ENCODE measurements at places on chromosomes 4 and X. TPM values are rescaled to one million over a fixed set of nuclear protein-coding genes. Genes with fewer than 3 reads are reported as not detected.

The CT45A5 gene
- not detected for total RNA-seq

The CCDC110 gene
- total RNA-seq: 1.3 TPM

The PHEX gene
- 2.5 TPM for total RNA-seq

The MSN gene
- total RNA-seq: 182 TPM

The YY2 gene
- 3.6 TPM for total RNA-seq

The KIAA1210 gene
- total RNA-seq: 0.15 TPM

The HTN1 gene
- not detected for total RNA-seq

The RPS6KA3 gene
- 37.0 TPM for total RNA-seq

- H3K27me3 ChIP-seq: no peaks in the 10 kb centered on the region
- no peaks in the 10 kb centered on the region for H3K36me3 ChIP-seq
- no peak overlapping the region for H3K27ac ChIP-seq
- H3K4me3 ChIP-seq: no peak overlapping the region
These were observed 233.3 kb downstream of the USP46 start for GRCh38 chr4:52425751-52426326.

- H3K4me3 ChIP-seq: no peak overlapping the region
- peaks cover 8% of the 10 kb centered on the region for H3K4me1 ChIP-seq
- no peaks in the 10 kb centered on the region for H3K36me3 ChIP-seq
- no peak overlapping the region for H3K27ac ChIP-seq
- peak; percentile 58 for DNase-seq
- no peaks in the 10 kb centered on the region for H3K27me3 ChIP-seq
These were observed 152.5 kb upstream of the SPRY1 start for GRCh38 chr4:123244137-123244536.

- DNase-seq: no peak
- H3K4me1 ChIP-seq: no peaks in the 10 kb centered on the region
- peak overlapping the region; percentile 21 for H3K27ac ChIP-seq
- H3K27me3 ChIP-seq: no peaks in the 10 kb centered on the region
These were observed 654 bp upstream of the DDIT4L start for GRCh38 chr4:100190643-100191600.

DNA sequence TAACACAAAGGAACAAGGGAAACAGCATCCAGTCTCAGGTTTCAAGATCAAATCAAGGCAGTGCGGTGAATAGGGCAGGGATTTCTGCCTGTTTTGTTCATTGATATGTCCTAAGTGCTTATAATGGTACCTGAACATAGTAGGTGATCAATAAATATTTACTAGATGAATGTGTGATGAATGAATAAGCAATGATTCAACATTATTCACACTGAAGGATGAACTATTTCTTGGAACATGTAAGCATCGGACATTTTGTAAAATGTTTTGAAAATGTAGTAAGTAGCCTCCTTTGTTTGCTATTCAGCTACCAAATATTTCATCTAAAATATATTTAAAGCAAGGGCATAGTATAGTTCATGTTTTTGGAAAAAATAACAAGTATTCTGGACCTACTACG lies 67.8 kb downstream of the USP38 start:
- no peaks in the 10 kb centered on the region for H3K4me1 ChIP-seq
- H3K4me3 ChIP-seq: no peak overlapping the region
- no peak for DNase-seq

DNA sequence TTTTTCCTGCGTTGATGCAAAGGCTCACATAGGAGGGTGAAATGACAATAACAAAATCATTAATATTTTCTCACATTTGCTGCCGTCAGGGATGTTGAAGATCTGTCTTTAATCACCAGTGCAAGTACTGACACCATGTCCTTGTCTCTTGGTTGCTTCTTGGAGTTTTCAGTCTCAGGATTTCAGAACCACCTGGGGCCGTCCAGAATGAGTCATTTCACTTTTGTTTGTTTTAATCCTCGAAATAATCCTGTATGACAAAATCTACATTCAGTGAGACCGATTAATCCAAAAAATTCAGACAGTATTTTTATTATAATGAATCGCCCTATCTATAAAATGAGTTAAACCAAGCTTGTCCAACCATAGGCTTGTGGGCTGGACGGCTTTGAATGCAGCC lies 47.2 kb downstream of the NEIL3 start:
- no peaks in the 10 kb centered on the region for H3K4me1 ChIP-seq
- no peak overlapping the region for H3K27ac ChIP-seq
- no peaks in the 10 kb centered on the region for H3K36me3 ChIP-seq

- H3K27ac ChIP-seq: no peak overlapping the region
- H3K36me3 ChIP-seq: no peaks in the 10 kb centered on the region
- H3K27me3 ChIP-seq: no peaks in the 10 kb centered on the region
- no peak overlapping the region for H3K4me3 ChIP-seq
- H3K4me1 ChIP-seq: no peaks in the 10 kb centered on the region
- no peak for DNase-seq
These were observed 6.4 kb upstream of the PTTG2 start for GRCh38 chr4:37953620-37954293.

GRCh38 chr4:53717064-53717549 lies 125.8 kb upstream of the LNX1 start:
- no peak overlapping the region for H3K27ac ChIP-seq
- no peaks in the 10 kb centered on the region for H3K4me1 ChIP-seq
- H3K4me3 ChIP-seq: no peak overlapping the region

DNA sequence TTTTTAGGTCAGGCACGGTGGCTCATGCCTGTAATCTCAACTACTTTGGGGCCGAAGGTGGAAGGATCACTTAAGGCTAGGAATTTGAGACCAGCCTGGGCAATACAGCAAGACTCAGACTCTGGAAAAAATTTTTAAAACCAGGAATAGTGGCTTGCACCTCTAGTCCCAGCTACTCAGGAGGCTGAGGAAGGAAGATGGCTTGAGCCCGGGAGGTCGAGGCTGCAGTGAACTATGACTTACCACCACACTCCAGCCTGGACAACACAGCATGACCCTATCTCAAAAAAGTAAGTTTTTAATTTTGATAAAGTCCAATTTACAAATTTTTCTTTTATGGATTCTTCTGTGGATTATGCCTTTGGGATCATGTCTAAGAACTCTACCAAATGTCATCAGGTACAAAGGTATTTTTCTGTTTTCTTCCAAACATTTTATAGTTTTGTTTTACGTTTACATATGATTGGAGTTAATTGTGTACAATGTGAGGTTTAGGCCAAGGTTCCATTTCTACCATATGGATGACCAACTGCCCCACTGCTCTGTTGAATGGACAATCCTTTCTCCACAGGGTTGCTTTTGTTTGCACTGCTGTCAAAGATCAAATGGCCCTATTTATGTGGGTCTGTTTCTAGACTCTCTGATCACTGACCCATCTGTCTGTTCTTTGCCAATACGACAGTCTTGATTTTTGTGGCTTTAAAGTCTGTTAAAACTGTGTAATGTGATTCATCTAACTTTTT lies 48.2 kb downstream of the CPLX1 start:
- no peak for DNase-seq
- H3K27ac ChIP-seq: no peak overlapping the region
- H3K36me3 ChIP-seq: no peaks in the 10 kb centered on the region

- no peak overlapping the region for H3K4me3 ChIP-seq
- H3K36me3 ChIP-seq: no peaks in the 10 kb centered on the region
These were observed 815.4 kb upstream of the PCDH10 start for GRCh38 chr4:132333724-132334047.

- H3K27me3 ChIP-seq: no peaks in the 10 kb centered on the region
- no peaks in the 10 kb centered on the region for H3K36me3 ChIP-seq
- no peak overlapping the region for H3K4me3 ChIP-seq
These were observed 33.2 kb upstream of the OCIAD2 start for GRCh38 chr4:48939785-48940184.

- no peaks in the 10 kb centered on the region for H3K36me3 ChIP-seq
- H3K4me1 ChIP-seq: no peaks in the 10 kb centered on the region
- peaks cover 33% of the 10 kb centered on the region for H3K27me3 ChIP-seq
- H3K27ac ChIP-seq: no peak overlapping the region
- no peak overlapping the region for H3K4me3 ChIP-seq
These were observed 31.3 kb downstream of the IL13RA2 start for GRCh38 chrX:114985967-114986592.

- no peak for DNase-seq
- no peaks in the 10 kb centered on the region for H3K4me1 ChIP-seq
- no peak overlapping the region for H3K27ac ChIP-seq
- no peaks in the 10 kb centered on the region for H3K36me3 ChIP-seq
These were observed 72.9 kb upstream of the SPIN4 start for GRCh38 chrX:63424063-63424462.

DNA sequence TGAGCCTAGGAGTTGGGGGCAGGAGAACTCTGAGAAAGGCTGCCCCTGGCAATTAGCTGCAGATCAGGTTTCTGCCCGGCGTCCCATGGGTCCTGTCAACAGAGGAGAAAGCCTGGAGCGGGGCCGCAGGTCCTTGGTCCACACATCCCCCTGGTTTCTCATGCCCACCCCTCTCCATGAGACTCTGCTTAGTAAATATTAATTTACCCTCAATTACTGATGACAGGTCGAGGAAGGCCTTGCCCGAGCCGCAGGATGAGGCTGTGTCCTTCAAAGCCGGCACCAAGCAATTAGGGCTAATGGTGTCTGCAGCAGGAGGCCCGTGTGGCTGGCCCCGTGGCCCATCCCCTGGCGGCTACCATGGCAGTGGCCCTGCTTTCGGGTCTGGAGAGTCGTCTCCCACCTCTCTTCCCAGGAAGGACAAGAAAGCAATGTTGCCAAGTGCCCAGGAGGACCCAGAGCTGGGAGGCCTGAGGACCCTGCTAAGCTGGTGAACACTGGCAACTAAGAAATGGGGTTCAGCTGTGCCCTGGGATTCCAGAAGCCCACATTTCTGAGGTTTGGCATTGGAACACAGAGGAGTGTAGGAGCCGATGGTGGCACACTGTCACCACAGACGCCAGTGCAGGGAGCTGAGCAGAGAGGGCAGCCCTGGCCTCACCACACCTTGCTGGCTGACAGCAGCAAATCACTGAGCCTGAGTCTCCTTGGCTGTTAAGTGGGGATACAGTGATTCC lies 114.6 kb downstream of the CPZ start:
- H3K4me3 ChIP-seq: no peak overlapping the region
- H3K27me3 ChIP-seq: no peaks in the 10 kb centered on the region
- H3K36me3 ChIP-seq: no peaks in the 10 kb centered on the region
- no peak for DNase-seq

DNA sequence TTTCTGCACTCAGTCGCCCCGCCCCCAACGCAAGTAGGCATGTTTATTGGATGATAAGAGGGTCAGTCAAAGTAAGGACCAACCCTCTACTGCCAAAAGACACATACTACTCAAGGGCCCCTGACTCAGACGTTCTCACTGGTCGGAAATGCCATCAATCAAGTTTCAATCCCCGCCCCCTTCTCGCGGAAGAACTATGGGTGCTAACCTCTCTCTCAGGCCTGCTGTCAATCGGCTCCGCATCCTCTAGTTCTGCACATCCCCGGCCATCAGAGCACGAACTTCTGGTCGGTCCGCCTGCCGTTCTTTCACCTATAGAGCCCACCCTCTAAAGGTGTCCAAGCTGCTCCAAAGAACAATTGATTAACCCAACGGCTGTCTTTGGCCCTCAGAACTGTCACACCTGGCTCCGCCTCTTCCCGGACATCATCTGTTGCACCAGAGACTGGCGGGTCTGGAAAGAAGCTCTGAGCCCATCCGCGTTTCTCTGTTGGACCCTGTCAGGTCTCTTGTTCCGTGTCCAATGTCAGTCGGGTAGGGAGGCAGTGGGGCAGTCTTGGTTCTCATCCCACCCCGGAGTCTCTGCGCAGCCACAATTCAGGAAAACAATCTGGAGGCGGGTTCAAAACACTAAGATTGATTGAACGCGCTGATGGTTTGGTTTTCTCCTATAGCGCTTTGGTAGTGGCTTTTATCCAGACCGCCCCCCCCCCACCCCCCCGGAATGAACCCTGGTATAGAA lies 15.2 kb downstream of the NDUFB11 start:
- H3K36me3 ChIP-seq: no peaks in the 10 kb centered on the region
- H3K27ac ChIP-seq: peak overlapping the region; percentile 86
- no peaks in the 10 kb centered on the region for H3K4me1 ChIP-seq
- peak overlapping the region; percentile 55 for H3K4me3 ChIP-seq

GRCh38 chr4:136687118-136687517 lies 845.2 kb downstream of the PCDH18 start:
- no peak overlapping the region for H3K4me3 ChIP-seq
- no peak for DNase-seq
- no peaks in the 10 kb centered on the region for H3K4me1 ChIP-seq
- H3K27me3 ChIP-seq: no peaks in the 10 kb centered on the region

GRCh38 chrX:17082831-17083230 lies 136.4 kb downstream of the REPS2 start:
- H3K27me3 ChIP-seq: peaks cover 17% of the 10 kb centered on the region
- H3K36me3 ChIP-seq: no peaks in the 10 kb centered on the region
- H3K4me1 ChIP-seq: no peaks in the 10 kb centered on the region
- H3K4me3 ChIP-seq: no peak overlapping the region
- no peak for DNase-seq

DNA sequence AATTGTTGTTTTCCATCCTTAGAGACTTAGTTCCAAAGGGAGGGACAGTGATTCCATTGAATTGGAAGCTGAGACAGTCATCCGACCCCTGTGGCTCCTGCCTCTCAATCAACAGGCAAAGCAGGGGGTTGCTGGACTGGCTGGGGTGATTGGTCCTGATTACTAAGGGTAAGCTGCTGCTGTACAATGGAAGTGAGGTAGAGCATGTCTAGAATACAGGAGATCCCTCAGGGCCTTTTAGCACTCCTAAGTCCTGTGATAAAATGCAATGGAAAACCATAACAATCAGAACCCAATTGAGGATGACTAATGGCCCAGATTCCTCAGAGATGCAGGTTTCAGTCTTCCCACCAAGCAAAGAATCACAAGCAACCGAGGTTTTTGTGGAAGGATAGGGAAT lies 127.6 kb downstream of the AASDH start:
- no peak for DNase-seq
- H3K4me3 ChIP-seq: no peak overlapping the region
- H3K27me3 ChIP-seq: no peaks in the 10 kb centered on the region
- H3K4me1 ChIP-seq: no peaks in the 10 kb centered on the region

DNA sequence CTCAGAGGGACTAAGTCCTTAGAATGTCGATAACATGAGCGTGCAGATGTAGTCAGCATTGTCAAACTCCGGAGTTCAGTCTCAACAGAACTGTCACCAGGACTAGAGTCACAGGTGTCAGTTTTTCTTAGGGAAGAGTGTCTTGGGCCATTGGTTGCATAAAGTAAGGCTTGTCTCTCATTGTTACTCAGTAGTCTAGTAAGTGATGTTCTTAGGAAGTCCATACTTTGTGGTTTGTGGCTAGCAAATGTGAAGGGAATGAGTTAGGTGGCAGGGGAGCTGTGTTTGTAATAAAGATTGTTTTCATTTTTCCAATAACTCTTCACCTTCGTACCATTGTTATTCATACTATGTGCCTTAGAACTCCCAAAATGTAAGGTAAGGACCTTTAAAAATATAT lies 119.6 kb downstream of the AFF2 start:
- no peaks in the 10 kb centered on the region for H3K4me1 ChIP-seq
- H3K27me3 ChIP-seq: no peaks in the 10 kb centered on the region
- no peak overlapping the region for H3K4me3 ChIP-seq

Data from breast epithelium (tissue), 4 donors.